Fibroblast of the aortic adventitia (primary cell): ENCODE measurements at places on chromosomes 1 and 21.

DNA sequence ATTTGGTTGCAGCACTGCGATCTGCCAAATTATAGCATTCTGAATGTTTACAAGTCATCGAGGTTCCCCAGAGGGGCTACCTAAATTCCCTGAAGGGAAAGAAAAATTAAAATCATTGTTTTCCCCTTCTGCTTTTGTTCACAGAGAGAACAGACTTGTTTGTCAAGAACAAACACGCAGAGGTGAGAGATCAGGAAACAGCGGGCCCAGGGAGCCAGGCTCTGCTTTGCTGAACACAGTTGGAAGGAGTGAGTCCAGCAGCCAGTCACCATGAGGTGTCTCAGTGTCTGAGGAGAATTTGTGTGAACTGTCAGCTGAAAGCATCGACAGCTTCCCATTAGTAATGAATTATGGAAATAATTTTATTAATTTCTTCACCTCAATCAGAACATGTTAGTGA lies 52.5 kb downstream of the RWDD3 start:
- no peak for DNase-seq

DNA sequence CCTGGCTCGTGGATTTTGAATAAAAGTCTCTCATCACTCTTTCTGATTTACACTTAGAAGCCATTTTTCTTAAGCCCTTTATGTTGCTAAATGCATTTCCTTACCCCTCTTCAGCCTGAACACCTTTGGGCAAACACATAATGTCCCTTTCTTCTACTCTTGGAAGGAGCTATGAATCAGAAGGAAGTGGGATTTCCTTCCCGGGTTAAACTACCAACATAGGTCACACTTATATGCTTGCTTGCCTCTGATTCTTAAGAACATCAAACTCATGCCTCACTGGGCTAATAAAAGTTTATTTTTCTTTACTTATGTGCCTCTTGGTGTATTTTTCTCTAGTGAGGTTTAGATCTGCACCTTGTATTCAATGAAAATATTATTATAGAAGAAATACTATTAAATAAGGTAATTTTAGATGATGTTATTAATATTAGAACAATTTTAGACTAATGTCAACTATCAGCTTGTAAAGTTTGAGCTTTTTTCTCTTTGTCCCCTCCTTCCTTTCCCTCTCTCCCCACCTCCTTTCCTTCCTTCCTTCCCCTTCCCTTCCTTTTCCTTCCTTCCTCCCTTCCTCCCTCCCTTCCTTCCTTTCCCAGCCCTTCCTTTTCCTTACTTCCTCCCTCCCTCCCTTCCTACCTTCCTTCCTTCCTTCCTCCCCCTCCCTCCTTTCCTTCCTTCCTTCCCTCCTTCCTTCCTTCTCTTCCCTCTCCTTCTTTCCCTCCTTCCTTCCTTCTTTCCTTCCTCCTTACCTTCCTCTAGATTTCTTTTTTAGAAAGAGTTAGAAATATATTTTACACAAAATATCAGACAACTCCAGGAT lies 66.5 kb upstream of the KCNJ6 start:
- DNase-seq: no peak

DNA sequence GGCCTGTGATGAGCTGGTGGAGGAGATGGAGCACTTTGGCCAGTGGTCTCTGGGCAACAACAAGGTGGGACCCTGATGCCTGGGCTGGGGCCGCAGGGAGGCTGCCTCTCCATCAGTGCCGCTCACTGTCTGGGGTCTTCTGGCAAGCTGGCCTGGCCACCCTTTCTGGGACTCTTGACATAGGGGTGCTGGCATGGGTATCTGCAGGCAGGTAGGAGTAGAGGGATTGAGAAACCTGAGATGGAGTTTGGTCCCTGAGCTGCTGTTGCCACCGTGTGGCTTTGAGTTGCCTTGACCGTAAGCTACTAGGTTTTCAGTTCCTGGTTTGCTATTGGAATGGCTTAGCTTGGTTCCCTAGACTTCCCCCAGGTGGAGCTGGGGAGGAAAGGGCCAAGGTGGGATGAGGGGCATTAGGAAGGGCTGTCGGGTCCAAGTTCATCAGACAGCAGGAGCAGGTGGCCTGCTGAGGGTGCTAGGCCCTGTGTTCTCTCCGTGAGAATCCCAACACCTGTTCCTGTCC lies 13.2 kb upstream of the MFN2 start:
- peak; percentile 31 for DNase-seq

DNA sequence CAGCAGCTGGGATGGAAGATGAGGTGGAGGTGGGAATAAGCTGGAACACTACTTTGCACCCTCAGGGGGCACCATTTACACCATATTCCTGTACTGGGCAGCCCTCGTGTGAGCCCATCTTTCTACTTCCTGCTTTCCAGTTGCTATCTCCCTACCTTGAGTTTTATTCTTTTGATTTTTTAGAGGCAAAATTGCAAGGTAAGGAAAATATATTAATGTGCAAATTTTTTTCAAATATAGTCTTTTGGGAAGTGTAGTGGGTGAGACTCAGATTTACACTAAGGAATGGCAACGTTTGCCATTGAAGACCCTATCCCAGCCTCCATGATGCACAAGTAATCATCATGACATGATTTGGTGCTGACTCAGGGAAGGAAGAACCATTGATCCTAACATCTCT lies 31.1 kb upstream of the DUSP23 start:
- DNase-seq: no peak

GRCh38 chr1:83905315-83905907 lies 93.5 kb downstream of the TTLL7 start:
- DNase-seq: peak; percentile 50

- DNase-seq: no peak
Observed at GRCh38 chr1:87132284-87132870, 196.3 kb upstream of the LMO4 start.

- DNase-seq: no peak
Observed at GRCh38 chr1:198605406-198605805, 33.4 kb upstream of the PTPRC start.

DNA sequence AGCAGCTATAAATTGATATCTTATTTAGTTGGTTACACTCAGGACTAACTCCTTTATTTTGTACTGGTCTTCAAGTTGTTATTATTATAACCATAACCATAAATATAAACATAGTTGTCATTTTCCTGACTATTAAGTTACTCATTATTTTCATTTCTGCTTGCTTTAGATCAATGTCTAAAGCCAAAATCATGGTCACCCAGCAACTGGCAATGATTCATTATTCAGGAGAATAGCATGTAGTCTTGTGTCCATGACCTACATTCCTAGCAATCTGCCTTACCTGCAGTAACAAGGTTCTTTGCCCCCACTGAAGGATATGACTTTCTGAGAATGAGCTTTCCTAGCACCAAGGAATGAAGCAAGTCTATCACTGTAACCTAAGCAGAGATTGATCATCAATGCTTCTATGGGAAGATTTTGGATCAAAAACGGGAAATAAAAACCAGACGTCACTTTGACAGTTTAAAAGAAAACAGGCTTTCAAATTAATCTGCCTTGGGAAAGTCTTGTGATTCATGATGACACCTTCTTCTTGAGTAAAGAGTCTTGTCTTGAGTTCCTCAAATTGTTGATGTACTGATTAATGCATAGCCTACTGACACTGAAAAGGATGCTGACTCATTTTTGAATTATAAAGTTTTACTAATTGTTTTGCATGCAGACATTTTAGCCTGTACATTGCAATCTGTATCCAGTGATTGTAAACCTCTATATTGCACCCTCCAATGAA lies 203.3 kb upstream of the IVNS1ABP start:
- no peak for DNase-seq

GRCh38 chr1:119318466-119319309 lies 49.9 kb upstream of the HAO2 start:
- DNase-seq: no peak

GRCh38 chr1:53380296-53380695 lies 52.4 kb upstream of the LRP8 start:
- DNase-seq: no peak

- DNase-seq: peak; percentile 78
Observed at GRCh38 chr1:21586846-21587601, 77.8 kb downstream of the ALPL start.

DNA sequence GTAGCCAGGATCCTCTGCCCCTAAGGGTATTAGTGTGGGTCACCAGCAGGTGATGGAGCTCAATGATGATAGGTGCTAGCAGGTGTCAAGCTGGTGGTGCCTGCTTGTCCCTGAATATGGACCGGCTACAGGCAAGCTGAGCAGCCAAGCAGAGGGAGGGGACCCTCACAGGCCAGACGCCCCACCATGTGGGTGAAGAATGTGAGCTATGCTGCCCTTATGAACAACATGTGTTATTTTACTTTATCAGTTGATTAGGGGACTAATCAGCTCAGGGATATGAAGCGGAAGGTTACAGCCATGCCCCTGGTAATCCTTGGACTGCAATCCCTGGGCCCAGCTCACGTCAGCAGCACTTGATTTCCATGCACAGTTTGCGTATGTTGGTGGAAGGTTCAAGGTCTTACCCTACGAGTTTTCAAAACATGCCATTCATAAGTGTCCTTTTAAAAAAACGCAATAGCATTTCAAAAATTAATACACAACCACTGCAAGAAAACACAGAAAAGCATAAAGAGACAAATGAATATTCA lies 106.0 kb downstream of the CDC7 start:
- no peak for DNase-seq

- DNase-seq: no peak
Observed at GRCh38 chr1:220787069-220787619, 431 bp downstream of the MTARC1 start.

- no peak for DNase-seq
Observed at GRCh38 chr1:42368096-42368795, 12.3 kb upstream of the RIMKLA start.

GRCh38 chr1:150194381-150195031 lies 41.4 kb downstream of the ANP32E start:
- DNase-seq: peak; percentile 60

DNA sequence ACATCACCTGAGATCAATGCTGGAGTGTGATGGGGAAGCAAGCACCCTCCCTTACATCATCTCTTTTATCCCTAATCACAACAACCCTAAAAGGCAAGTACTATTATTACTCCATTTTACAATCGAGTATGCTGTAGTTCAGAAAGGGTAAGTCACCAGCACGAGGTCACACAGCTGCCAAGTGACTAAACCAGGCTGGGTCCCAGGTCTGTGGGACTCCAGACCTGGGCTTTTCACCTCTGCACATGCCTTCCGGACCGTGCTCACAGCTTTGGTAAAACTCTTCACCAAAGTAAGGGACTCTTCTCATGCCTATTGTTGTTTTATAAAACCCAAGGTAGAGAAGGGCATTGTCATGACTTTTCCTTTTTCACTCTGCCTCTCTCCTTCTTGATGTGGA lies 130.9 kb downstream of the DMRTB1 start:
- no peak for DNase-seq

DNA sequence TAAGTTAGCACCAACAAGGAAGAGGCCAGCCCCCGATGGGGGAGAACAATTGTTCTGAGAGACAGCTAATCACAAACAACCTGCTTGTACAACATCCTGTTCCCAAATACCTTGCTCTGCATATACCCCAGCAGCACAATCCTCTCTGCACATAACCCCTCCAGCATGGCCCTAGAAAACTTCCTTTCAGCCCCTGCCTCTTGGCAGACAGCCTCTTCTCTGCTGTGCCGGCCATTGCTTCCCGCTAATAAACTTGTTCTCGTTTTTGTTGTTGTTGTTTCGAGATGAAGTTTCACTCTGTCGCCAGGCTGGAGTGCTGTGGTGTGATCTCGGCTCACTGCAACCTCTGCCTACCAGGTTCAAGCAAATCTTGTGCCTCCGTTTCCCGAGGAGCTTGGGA lies 392.7 kb downstream of the SMYD3 start:
- no peak for DNase-seq

DNA sequence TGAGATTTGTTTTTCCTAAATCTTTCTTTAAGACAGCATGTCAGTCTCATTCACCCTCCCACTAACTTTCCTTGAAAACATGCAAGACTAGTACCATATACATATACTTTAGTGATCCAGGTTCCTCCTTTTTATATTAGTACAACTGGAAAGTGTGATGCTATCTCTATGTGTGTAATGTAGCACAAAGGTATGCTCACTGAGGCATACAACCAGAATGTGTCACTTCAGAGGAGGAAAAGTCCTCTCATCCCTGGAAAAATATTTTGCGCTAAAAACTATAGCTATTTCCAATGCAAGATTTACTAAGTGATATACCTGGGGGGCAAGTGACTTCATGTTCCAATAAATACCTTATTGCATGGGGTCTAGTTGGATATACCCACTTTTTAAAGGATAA lies 45.9 kb downstream of the BARHL2 start:
- no peak for DNase-seq

GRCh38 chr1:63973005-63973419 lies 199.2 kb downstream of the ROR1 start:
- DNase-seq: no peak

DNA sequence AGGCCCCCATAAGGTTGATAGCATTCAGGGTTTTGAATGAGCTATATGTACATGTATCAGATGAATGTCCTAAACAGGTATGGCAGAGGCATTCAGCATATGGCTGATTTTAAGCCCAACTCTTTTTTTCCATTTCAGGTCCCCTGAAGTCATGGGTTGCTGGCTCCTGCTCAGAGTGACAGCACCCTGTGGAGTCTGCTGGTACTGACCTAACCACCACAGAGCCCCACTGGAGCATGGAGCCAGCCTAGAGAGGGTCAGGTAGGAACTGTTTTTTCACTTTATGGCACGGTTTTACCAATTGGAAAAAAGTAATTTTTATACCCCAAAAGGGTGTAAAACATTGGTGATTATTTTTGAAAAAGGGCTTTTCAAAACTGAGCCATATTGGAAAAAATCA lies 82.5 kb upstream of the MPC2 start:
- no peak for DNase-seq

DNA sequence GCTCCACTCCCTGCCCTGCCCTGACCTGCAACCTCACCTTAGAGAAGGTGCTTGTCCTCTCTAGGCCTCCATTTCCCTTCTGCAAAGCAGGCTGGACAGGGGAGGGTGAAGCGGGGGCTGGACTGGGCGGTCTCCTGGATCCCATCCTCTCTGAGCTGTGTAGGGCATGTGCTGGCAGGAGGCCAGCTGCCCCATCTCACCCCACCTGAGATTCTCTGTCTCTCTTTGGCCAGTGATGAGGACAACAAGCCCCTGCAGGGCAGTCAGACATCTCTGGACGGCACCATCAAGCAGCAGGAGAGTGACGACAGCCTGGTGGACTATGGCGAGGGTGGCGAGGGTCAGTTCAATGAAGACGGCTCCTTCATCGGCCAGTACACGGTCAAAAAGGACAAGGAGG lies 26.9 kb upstream of the CNTN2 start:
- no peak for DNase-seq

GRCh38 chr21:37974081-37974480 lies 57.8 kb upstream of the KCNJ6 start:
- DNase-seq: no peak
